ENCODE measurements at places on chromosomes 4 and X. TPM values are rescaled to one million over a fixed set of nuclear protein-coding genes. Genes with fewer than 3 reads are reported as not detected.

PAGE2B gene
- total RNA-seq: 0.74 TPM

KIAA0232 gene
- 19.5 TPM for total RNA-seq

CENPVL1 gene
- total RNA-seq: not detected

BEX3 gene
- total RNA-seq: 17.3 TPM

DNA sequence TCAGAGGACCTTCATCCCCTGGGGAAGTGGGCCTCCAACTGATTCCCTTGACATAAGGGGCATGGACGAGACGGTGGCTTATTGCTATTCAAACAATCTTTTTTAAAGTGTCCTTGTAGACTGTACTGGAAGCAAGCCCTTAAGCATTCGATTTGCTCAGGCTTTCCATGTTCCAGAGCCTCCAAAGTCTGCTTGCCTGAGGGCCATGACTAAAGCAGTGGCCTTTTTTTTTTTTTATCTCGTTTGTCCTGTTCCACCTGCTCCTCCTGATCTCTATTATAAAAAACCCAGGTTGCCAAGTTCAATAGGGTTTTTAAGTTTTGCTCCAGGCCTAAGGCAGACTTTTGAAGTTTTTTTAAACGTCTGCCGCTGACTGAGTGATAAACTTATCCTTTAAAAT is 103.7 kb upstream of the AADAT start:
- no peak for DNase-seq

DNA sequence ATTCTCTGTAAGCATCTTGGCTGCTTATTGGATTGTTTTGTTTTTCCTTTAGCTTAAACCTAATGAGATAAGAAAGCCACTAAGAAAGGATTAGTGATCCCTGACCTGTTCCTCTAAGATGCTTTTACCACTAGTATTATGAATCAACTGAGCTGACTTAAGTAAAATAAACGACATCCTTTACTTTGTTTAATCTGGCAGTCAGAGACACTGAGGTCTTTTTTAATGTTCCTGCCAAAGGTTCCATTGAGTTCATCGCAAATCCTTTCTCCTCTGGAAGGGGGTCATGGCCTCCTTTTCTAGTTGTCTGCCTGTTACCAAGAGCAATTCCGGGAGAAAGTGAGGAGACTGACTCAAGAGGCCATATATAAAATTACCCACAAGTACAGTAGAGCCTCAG is 1038.3 kb upstream of the SLIT2 start:
- DNase-seq: no peak

DNA sequence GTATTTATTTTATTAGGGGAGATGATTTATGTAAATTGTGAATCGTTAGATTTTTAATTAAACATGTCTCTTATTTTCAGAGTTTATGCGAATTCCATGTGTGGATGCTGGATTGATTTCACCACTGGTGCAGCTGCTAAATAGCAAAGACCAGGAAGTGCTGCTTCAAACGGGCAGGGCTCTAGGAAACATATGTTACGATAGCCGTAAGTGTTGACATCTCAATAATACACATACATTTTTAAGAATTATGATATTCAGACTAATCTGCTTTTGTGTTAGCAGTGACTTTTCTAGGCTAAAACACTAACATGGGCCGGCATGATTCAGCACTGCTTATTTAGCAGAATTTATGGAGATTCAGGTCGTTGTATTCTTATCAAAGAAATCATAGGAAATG is 91.2 kb downstream of the RAP1GDS1 start:
- DNase-seq: no peak

DNA sequence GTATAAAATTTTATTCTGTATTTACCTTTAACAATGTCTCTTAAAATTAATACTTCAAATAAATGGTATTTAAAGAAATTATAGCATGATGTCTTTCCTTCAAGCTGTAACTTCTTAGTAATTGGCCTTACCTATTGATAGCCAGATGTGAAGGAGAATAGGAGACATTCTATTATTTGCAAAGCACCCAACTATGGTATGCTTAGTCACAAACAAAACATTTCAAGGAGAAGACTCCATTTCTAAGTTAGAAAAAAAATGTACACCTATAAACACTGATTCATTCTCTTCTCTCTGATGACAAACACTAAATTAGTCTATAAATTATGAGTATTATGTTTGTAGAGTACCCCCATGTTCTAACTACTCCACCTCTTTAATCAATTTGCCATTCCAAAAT is 66.4 kb downstream of the NKX6-1 start:
- DNase-seq: no peak

PAGE5 gene
- 0.93 TPM for total RNA-seq

COL4A6 gene
- total RNA-seq: not detected

- DNase-seq: no peak
Measured at GRCh38 chr4:153735906-153736461, 23.8 kb downstream of the RNF175 start.

VCX2 gene
- not detected for total RNA-seq

GRCh38 chr4:102302762-102303161 is 42.5 kb downstream of the SLC39A8 start:
- no peak for DNase-seq

GRCh38 chr4:7777017-7777710 is 162.5 kb downstream of the AFAP1 start:
- DNase-seq: no peak

GRCh38 chr4:42225286-42225685 is 72.8 kb upstream of the BEND4 start:
- DNase-seq: no peak

GRCh38 chr4:142434519-142435224 is 411.4 kb downstream of the INPP4B start:
- no peak for DNase-seq

DNA sequence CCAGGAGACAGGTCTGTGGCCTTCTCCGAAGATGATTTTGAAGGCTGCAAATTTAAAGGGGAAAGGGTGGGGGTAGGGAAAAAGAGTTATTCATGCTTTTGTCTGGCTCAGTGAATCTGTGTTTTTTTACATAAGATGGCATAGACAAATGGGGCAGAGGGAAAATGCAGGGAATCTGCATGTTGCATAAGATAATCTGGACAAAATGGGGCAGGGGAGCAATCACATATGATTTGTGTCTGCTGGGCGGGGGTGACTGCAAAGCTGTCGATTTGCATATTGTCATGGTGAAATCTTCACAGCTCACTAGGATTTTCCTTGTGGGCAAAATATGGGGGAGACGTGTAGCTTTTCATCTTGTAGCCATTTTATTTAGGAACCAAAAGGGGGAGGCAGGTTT is 29.4 kb upstream of the GYG2 start:
- DNase-seq: no peak

DNA sequence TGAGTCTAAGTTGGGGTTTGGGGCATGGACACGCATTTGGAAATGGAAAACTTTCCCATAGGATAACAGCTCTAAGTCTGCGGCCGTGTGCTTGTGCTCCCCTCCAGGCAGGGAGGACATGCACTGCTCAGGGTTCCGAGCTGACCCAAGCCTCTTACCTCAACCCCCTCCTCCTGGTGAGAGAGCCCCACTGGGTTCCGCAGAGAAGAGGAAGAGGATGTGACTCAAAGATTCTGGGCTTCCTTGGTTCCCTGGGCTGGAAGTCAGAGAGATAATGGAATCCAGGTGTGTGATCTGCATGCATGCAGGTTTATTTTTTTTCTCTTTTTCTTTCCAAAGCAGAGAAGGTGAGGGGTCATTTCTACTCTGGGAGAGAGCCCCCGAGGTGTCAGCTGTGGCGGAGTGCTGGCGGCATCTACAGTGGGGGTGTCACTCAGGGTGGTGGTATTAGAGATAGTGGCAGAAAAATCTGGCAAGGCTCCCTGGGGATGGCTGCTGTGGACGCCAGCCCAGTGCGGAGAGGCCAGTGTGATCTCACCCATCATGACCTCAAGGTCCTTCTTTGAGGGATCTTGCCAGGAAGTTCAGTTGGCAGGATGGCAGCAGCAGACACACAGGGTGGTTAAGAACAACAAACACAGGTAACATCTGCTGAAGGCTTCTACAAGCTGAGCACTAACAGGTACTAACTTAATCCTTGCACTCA is 168.7 kb upstream of the HAND2 start:
- DNase-seq: no peak

BTC gene
- not detected for total RNA-seq

GRCh38 chr4:108536577-108536976 is 83.8 kb upstream of the RPL34 start:
- peak; percentile 9 for DNase-seq

DNA sequence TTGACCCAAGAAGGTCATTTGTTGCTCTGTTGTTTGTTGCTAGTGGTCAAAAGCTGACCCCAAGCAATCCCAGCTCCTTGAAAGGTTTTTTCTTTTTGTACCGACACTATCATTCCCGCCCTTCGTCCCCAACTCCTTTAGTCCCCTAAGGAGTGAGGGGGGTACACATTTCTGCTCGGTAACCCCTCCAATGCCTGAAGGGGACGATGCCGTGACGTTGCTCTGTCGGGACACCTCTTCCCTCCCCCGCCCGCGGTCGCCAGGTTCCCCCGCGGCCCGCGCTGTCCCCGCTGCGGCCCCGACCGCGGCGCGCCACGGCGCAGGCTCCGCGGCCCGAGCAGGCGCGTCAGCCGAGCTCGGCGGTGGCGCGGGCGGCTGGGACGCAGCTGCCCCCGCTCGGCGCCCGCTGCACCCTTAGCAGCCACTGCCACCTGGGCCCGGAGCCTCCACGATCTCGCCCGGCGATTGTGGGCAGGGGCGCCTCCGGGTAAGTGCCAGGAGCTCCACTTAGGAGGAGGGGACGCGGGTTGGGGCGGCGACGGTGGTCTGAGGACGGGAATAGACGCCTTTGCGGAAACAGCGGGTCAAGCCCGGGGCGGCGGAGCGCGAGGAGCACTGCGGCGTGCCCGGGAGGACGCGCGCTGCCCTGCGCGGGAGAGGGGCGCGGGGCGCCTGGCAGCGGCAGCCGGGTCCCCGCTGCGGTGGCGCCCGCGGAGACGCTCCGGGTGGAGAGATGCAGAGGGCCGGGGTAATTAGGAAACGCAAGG is at the start of gene GLRB:
Gene GLRB (plus strand): TSS at position 340 of the 767 bp plus-strand sequence. CDS start 1,875 bp downstream, outside the sequence.
- no peak for DNase-seq

AVPR2 gene
- total RNA-seq: not detected

SPANXD gene
- not detected for total RNA-seq

- no peak for DNase-seq
Measured at GRCh38 chr4:188190461-188190860, 51.2 kb downstream of the TRIML1 start.

DUSP9 gene
- not detected for total RNA-seq

- no peak for DNase-seq
Measured at GRCh38 chrX:129617420-129617819, 37.3 kb downstream of the APLN start.

DNA sequence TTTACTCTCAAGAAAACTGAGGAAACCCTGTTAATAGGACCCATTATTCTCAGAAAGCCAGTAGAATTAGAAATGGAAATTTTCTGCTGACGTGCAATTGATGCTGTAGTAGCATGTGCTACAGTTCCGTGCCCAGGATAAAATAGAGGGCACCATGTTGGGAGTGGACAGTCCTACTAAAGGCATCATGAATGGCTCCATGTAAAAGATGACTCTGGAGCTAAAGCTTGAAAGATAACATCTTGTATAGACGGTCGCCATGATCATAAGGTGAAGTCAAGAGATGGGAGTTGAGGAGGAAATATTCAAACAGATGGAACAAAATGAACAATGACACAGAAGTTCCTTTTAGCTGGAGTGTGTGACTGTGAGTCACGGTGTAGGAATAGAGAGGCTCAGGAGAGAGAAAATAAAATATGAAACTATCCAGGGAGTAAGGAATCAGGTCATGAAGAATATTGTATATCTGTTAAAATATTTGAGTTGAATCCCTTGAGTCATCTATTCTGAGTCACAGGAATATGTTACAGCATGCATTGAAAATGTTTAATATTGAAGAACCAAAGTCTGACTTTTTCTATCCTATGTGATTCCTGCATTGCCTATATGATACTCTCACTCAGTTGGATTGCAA is 31.8 kb downstream of the ANXA10 start:
- no peak for DNase-seq

DNA sequence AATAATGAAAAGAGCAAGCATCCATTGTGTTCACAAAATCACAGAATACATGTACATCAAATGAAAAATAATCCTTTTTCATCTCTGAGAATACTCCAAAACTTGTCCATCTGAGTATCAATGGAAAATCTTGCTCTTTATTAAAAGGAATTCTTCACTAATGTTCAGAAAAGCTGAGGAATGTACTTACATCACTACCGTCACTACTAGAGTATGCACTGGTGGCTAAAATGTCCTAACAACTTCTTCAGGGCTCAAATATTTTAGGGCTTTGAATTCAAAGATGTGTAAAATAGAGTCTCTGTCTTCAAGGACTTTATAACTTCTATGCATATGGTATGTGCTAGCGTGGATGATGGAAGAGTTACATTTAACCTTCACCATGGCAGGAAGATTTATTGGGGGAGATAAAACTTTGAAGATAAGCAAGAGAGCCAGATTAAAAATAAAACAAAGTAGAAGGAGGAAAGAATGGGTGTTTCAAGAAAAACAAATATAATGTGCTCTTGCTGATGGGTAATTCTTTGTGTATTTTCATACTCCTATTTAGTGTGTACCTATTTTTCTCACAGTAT is 55.1 kb downstream of the DMD start:
- DNase-seq: no peak

C1QTNF7 gene
- total RNA-seq: not detected

CNGA1 gene
- not detected for total RNA-seq

DNA sequence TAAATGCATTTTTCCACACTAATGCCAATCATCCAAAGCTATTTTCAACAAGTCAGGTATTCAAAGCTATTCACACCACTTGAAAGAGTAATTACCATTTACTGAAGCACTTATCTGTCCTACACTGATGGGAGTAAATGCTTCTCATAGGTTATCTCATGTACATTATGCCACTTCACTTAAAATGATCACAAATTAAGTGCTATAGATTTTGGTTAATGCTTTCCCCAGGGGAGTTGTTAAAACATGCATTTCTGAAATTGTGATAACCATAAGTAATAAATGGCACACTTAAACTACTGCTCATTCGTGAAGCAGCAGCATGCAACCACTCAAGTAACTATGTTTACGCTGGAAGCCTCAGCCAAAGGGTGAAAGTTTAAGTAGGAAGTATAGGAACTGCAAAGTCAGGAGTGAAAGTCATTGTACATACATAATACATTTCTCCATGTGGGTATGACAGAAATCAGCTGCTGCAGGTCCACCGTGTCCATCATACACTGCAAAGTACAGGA is 6.6 kb downstream of the PPM1K start:
- no peak for DNase-seq

DNA sequence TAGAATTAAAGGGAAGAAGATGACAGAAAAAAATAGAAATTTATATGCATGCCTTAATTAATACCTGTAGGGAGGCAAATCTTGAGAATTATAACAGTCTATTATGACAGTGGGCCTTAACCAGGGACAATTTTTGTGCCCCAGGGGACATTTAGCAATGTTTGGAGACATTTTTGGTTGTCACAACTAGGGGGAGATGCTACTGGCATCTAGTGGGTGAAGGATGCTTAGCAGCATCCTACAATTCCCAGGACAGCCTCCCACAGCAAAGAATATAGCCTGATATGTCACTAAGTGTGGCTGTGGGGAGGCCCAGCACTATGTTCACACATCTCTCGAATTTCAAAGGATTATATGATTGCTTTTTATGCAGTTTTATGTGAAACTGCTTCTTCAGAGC is 10.5 kb downstream of the GPR82 start:
- DNase-seq: no peak

TRIM60 gene
- not detected for total RNA-seq

GRCh38 chrX:24113181-24113580 is 36.3 kb upstream of the ZFX start:
- DNase-seq: no peak

KLB gene
- not detected for total RNA-seq

Data from activated T-cell treated with anti-CD3 and anti-CD28 coated beads, Interleukin-2, amount 50 U/mL, for 72 hours (primary cell).